ENCODE measurements at places on chromosomes 11 and 22.
A peak's percentile ranks its signal among the peaks of the same experiment; 100 is the strongest.

DNA sequence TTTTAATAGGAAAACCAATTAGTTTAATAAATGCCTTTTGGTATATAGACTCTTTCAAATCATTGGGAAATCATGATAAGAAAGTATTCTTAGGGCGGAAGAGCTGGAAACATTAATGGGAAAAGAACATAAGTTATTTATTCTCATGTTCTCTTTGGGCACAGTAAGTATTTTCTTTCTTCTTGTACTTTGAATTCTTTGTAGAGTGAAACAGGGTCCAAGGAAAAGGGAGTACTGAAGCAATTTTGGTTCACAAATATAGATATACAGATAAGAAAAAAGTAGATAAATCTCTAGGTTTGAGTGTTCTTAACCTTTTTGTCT, 123.2 kb downstream of the MICAL2 start:
- no peak for DNase-seq

DNA sequence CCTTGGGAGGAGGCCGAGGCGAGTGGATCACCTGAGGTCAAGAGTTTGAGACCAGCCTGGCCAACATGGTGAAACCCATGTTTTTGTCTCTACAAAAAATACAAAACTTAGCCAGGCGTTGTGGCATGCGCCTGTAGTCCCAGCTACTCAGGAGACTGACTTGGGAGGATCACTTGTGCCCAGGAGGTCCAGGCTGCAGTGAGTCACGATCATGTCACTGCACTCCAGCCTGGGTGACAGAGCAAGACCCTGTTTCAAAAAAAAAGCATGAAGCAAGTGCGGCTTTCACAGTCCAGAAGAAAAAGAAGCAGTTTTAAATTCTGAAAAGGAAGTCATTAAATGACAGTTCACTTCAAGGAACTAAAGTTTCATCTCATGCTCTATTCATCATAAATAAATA, 7.1 kb upstream of the LTO1 start:
- no peak for DNase-seq

- peak; percentile 67 for DNase-seq
Observed at GRCh38 chr11:78564490-78565467, 9.9 kb downstream of the NARS2 start.

DNA sequence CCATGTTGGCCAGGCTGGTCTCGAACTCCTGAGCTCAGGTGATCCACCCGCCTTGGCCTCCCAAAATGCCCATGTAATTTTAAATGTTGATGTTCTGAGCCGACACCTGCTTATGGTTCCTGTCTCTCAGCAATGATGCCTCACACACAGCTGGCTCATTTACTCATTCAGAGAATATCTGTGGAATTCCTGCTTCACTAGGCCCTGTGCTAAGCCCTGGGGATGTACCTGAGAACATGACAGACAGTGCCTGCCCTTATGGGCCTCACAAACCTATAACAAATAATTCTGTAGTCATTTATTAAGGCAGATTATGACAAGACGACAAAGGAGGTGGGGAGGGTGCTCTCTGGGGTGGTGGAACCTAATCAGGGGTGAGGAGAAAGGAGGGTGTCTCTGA, 93.7 kb downstream of the PRR5L start:
- peak; percentile 11 for DNase-seq

GRCh38 chr11:113176599-113177360, 137.6 kb upstream of the TTC12 start:
- peak; percentile 49 for DNase-seq

- DNase-seq, result no peak
Observed at GRCh38 chr11:131446590-131447275, 76.3 kb downstream of the NTM start.

GRCh38 chr11:122126024-122126688, 10.1 kb upstream of the BLID start:
- no peak for DNase-seq

Data from kidney glomerular epithelial cell (primary cell).